Suppressor macrophage treated with lipopolysaccharide for 4 hours (primary cell): ENCODE measurements at places on chromosomes 1 and 21.
A peak's percentile ranks its signal among the peaks of the same experiment; 100 is the strongest.

- DNase-seq, result no peak
These were observed 18.0 kb upstream of the ADARB1 start for GRCh38 chr21:45056296-45056904.

DNA sequence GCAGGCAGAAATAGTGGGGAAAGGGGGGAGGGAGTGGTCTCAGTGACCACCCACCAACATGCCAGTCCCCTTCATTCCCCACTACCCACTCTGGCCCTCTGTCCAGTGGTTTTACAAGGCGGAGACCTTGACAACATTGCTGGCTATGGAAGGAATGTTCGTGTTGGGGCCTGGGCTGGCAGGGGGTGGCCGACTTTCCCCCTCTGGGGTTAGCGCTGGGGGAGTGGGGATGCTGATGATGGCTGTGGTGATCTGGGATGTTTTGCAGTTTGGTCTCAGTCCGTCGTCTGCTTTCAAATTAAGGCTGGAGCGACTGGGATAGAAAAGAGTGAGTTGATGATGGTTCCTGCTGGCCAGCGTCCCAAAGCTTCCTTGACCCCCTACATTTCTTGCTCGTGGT lies 20.3 kb downstream of the DDX20 start:
- no peak for DNase-seq

DNA sequence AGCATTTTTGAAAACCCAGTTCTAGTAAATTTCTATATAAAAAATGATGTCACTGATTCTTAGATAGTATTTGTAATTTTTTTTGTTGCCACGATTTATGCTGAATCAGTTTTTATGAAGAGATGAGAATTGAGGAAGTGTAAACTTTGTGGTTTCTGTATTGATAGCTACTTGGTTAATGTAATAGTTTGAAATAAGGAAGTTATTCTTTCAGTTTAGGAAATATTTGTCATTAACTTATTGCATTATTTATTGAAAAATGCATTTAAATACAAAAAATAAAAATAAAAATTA lies 97.8 kb downstream of the ZFYVE9 start:
- peak; percentile 84 for DNase-seq

- DNase-seq, result peak; percentile 52
These were observed 42.0 kb upstream of the PADI2 start for GRCh38 chr1:17161137-17161740.

- DNase-seq, result peak; percentile 83
These were observed 28.5 kb downstream of the ECE1 start for GRCh38 chr1:21261551-21262292.

- peak; percentile 83 for DNase-seq
These were observed 221.6 kb upstream of the VAMP3 start for GRCh38 chr1:7549277-7550161.

GRCh38 chr1:168688644-168689326 lies 40.2 kb downstream of the DPT start:
- DNase-seq, result no peak

DNA sequence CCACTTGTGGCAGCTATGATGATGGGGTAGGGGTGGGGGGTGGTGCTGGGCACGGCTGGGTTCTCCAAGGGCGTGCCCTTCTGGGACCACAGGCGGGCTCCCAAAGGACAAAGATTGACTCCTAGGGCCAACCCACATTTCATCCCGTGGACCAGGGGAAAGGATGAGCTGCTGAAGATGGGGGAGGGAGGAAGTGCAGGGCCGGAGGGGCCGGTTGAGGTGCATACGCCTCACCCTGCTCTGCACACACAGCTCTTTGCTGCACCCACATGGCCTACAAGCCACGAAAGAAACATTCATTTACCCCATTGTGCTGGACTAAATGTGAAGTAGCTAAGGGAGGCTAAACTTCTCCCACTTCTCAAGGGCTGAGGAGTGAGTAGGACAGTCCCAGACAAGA lies 34.2 kb upstream of the GNPAT start:
- no peak for DNase-seq

DNA sequence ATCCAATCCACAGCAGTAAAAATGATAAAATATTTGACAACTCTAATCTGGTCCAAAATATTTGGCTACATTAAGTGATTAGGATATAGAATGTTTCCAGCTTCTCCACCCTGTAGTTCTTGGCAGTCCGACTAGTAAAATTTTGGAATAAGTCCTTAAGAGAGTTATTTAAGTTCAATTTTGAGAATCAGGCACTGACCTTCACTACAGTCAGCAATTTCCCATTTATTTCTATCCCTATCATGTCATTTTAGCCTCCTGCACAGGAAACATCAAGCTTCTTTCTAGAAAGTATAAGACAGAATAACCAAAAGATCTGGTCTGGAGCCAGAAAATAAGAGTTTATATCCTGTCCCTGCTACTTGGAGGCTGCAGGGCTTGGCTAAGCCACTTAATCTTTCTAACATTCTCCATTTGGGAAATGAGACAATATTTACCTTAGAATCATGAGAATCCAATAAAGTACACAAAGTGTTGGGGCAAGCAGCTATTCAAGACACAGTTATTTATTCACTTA lies 162.2 kb downstream of the DPYD start:
- no peak for DNase-seq

DNA sequence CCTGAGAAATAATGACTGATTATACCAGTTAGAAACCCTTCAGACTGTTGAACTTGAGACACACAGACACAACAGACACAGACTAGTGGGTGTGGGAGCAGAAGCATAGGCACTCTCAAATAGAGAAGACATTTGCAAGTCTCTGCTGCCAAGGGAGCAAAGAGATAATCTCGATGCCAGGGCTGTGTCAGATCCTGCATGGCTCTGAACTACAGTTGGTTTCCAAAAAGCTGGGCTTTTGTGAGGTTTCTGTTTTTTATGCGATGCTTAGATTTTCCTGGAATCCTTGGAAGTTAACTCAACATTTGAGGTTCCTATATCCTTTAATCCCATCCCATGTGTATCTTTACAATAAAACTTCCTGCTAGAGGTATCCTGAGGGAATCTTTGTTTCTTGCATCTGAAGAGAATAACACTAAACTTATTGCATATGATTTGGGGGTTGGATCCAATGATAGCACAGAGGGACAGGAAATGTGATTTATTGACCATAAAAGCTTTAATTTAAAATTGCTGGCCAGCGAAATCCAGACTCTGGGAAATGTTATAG lies 236.4 kb downstream of the SPATA17 start:
- no peak for DNase-seq

DNA sequence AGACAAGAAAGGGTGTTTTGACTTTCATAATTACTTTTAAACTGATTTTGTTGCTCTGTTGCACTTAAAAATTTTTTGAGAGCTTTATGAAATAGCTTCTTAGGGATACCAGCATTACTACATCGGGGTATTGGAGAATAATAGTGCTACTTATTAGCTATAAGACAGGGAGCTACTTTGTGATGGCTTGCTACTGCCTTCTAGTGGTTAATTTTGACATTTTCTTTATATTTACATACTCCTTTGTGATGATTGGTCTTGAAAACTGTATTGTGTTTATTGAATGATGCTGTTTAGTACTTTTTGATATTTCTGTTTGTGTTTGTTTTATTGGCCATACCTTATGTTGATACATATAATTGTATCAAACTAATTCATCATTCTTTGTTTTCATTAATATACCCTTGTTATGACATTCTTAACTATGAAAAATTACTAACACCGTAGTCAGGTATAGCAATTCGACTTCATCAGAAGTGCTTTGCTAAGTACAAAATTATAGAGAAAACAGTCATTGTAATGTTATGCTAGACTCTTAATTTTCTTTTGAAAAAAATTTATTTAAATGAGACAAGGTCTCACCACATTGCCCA lies 85.5 kb downstream of the CLIC4 start:
- DNase-seq, result peak; percentile 72

DNA sequence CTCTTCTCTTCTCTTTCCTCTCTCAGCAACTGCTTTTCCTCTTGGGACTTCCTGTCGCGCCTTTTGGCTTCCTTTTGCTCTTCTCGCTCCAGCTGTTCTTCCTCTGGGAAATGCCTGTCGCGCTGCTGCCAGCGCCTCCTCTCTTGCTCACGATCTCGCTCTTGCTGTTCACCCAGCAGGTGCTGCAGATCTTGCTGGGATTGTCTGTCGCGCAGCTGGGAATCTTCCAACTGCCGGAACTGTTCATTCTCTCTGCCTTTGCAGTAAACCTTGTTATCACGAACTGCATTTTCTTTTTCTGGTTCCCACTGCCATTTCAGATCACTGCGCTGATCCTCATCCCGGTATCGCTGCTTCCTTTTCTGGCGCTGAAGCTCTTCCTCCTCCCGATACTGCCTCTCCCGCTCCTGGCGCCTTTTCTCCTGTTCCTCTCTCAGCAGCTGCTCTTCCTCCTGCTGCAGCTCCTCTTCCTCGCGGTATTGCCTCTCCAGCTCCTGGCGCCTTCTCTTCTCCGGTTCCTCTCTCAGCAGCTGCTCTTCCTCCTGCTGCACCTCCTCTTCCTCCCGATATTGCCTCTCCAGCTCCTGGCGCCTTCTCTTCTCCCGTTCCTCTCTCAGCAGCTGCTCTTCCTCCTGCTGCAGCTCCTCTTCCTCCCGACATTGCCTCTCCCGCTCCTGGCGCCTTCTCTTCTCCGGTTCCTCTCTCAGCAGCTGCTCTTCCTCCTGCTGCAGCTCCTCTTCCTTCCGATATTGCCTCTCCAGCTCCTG lies 5.8 kb downstream of the TCHH start:
- DNase-seq, result no peak
